ENCODE measurements at places on chromosomes 5 and 9.

GRCh38 chr5:18216016-18216415 is 581.8 kb downstream of the TAF11L14 start:
- no peak for DNase-seq

DNA sequence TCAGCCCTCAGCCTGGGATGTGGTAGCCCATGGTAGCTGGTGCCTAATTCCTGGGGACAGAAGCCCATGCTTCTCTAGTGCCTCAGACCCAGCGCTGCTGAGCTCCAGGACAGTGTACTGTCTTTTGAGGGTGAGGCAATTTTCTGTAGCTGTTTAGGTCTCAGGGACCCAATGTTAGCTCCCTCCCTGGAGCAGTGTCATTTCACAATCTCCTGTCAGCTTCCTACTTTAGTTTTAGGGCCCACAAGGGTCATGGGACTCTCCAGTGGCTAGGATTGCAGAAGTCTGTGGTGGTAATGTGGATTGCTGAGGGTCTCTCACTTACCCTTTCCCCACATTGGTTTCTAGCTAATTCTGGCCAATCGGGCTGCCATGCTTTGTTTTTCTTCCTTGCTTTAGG is 67.7 kb upstream of the CCL21 start:
- DNase-seq: no peak

DNA sequence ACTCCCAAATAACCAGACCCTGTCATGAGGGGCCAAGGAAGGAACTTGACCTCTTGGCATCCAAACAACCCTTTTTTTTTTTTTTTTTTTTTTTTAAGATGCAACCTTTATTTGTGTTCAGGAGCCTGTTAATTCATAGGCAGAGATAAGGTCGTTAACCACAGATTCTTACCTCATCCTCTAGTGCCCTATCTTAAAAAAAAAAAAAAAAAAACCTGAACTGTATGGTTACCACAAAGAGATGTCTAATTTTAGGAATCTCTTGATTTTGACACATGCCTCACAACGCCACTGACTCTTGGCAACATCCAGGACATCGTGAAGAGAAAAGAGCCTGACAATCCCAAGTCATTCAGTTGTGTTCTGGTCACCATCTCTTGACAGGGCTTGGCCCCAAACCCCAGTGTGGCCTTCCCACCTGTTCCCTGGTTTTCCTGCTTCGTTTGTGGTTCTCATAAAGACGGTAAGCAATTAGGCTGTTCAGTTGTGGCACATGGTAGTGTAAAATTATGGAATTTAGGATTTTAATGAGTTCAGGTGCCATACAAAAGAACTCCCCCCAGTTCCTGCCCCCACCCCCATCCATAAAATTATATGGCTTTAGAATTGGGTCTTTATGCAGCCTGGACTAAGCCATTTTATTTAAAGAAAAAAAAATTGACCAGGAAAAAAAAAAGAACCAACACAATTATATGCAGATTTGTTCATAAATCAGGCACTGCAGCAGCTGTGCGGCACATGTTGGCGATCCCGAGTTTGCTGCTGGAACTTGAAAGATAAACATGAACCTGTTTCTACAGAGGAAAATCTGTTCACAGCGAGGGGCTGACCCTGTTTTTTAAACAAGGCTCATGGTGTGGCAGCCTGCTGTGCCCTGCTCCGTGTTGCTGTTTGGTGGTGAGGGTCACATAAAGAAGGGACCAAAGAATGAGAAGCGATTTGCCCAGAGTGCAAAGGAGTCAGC is 267.8 kb upstream of the CLINT1 start:
- DNase-seq: no peak

- no peak for DNase-seq
Observed at GRCh38 chr5:73948720-73949119, 322.7 kb downstream of the ARHGEF28 start.

- DNase-seq: no peak
Observed at GRCh38 chr9:76478226-76478625, 19.2 kb downstream of the GCNT1 start.

All from activated naive CD4-positive, alpha-beta T cell treated with Interleukin-2 at 50 U/mL for 16 hours (primary cell).